ENCODE measurements at places on chromosomes 13 and 19.

GRCh38 chr13:26660766-26661165 lies 99.8 kb downstream of the GPR12 start:
- no peak for DNase-seq

GRCh38 chr13:65964672-65965071 lies 1265.5 kb downstream of the PCDH9 start:
- no peak for DNase-seq

DNA sequence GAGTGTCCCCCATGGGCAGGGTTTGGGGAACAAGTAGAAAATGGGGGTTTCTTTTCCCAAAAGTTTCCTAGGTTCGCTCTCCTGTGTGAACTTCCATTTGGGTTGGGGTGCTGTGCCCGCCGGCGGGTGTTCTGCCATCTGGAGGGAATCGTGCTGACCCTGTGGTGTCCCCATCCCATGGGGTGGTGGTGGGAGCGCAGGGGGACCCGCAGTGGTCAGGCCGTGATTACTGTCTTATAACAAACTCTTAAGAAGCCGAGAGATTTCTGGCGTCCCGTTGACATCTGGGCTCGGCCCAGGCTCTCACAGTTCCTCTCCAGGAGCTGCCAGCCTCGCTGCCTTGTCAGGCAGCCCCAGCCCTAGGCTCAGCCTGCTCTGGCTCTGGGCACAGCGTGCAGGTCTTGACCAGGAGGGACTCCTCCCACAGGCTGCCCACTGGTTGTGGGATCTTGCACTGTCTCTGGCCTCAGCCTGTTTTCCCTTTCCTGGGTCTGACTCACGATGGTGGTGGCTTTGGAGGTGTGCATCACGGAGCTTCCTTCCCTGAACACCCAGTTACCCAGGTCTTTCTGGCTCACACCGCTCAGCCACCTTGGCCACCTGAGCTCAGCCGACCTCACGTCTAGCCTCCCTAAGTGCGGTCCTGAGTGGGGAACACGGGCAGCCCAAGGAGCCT lies 34.5 kb downstream of the PLEKHJ1 start:
- no peak for DNase-seq

DNA sequence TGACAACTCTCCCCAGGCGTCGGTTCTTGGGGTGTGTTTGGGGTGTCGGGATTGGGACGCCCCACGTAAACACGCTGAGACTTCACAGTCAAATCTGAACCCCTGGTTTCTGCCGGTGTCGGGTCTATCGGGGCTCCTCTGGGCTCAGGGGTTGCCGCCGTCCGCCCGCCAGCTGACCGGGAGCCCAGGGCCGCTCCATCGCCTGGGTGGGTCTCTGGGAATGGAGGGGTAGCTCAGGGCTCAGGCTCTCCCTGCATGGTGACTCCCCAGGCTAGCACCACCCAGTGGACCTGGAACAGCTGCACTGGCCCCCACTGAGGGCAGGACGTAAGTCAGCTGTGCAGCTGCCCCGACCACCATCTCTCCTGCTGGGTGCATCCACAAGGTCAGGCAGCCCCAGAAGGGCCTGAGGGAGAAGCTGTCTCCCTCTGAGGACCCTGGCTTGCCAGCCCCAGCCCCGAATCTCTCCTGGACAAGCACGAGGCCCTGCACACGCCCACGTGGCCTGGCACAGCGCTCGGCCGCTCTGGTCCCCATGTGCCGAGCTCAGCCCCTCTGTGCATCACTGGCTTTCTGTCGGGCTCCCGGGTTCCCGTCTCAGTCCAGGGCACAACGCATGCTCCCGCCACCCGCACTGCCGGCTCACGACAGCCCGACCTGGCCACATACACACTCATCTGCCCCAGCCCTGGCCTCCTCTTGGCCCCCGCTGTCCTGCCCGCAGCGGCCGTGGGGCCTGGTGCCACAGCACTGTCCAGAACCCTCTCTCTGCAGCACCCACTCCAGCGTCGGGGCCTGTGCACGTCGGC lies 6.1 kb downstream of the RNF126 start:
- no peak for DNase-seq

Data from NCI-H1930 (cell line).